ENCODE measurements at places on chromosomes 16 and 17.
A peak's percentile ranks its signal among the peaks of the same experiment; 100 is the strongest.

- peak; percentile 90 for DNase-seq
Observed at GRCh38 chr16:425082-425718, at the start of gene RAB11FIP3. TSS of gene RAB11FIP3 (plus strand) at chr16:425649. CDS start at chr16:426007, 358 bp downstream.

- DNase-seq: no peak
Observed at GRCh38 chr17:31803494-31804213, 55.4 kb downstream of the COPRS start.

DNA sequence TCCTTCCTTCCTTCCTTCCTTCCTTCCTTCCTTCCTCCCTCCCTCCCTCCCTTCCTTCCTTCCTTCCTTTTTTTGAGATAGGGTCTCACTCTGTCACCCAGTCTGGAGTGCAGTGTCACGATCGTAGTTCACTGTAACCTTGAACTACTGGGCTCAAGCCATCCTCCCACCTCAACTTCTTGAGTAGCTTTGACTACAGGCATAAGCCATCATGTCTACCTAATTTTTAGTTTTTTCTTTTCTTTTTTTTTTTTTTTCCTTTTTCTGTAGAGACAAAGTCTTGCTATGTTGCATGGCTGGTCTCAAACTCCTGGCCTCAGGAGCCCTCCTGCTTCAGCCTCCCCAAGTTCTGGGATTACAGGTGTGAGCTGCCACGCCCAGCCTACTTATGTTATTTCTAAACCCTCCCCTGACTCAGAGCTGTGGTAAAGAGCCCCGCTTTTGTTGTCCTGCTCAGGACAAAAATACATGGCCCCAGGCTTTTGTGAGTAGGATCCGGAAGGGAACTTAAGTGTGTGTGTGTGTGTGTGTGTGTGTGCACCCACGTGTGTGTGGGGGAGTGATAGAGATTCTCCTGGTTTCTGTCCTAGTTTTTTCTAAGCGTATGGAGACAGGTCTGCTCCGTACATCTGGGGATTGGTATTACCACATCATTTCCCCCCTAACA is 67.1 kb downstream of the PRKCB start:
- no peak for DNase-seq

GRCh38 chr17:49337884-49338283 is 24.2 kb downstream of the ZNF652 start:
- DNase-seq: peak; percentile 55
